Tibial nerve (tissue), 4 donors: ENCODE measurements at places on chromosomes 6 and 20. TPM values are rescaled to one million over a fixed set of nuclear protein-coding genes. Genes with fewer than 3 reads are reported as not detected.

METTL24 gene
- total RNA-seq: 0.87 TPM

SLPI gene
- total RNA-seq: 371 TPM

DNA sequence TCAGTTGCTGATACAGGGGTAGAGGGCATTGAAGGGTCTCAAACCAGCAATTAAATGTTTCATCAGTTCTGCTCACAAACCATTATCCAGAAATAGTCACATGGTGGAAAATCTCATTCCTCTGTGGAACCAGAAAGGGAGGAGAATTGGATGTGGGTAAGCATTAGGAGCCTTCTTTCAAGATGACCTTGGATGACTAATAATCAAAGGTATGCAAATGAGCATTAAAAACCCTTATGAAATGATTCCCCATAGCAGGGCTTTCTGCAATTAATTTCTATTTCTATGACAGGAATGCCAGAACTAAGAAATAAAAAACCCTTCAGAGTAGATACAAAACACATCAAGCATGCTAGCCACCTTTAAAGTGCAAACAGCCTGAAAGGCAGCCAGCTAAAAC lies 37.4 kb upstream of the HCRTR2 start:
- no peak for DNase-seq

GRCh38 chr20:48862279-48862678 lies 34.5 kb upstream of the PREX1 start:
- no peak for DNase-seq

DNA sequence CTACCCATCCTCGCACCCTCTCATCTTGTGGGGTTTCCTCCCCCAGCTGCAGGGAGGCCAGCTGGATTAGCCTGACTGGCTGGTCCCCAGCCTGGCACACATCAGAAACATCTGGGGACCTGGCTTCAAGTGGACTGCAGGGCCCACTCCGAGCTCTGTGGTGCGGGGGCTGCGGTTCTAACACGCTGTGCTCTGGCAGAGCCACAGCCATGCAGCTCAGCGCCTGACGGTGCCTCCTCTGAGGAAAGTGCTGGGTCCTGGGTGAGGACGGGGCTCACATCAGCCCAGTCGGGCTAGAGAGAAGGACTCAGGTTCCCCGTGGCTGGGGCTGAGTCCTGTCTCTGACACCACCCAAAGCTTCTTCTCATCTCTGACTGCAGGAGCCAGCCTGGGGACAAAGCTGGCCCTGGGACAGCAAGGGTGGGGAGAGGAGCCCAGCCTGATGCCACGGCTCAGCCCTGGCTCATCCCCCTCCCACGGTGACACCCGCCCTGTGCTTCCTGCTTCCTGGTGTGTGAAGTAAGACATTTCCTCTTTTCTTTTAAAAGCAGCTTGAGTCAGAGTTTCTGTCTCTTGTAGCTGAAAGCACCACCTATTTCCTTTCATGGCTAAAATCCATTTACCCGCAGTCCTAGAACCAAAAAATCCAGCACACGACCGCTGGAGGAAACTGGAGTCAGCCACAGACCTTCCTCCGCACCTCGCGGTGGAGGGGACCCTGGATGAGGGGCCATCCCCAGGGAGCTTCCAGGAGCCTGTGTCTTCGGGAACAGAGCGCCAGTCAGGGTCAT lies 127.4 kb upstream of the AFDN start:
- DNase-seq: peak; percentile 50

DNA sequence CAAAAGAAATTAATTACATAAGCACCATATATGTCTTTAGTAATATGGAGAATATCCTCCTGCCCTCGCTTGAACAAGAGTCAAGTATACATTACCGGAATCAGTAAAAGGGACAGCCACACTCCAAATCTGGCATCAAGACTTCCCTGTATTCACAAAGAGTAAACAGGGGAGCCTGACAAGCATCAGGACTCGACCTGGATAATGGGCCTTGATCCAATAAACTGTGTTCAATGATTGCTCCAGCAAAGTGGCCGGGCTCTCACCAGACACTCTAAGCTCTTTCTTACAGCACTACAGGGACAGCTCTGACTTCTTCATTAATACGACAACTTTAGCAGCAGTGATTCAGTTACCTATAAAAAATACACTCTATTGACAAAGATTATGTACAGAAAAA lies 307.9 kb upstream of the POU3F2 start:
- DNase-seq: no peak

GRCh38 chr6:28867086-28867409 lies 56.7 kb downstream of the TRIM27 start:
- no peak for DNase-seq

GRCh38 chr20:35039146-35039545 lies 53.5 kb downstream of the TRPC4AP start:
- DNase-seq: no peak

DNA sequence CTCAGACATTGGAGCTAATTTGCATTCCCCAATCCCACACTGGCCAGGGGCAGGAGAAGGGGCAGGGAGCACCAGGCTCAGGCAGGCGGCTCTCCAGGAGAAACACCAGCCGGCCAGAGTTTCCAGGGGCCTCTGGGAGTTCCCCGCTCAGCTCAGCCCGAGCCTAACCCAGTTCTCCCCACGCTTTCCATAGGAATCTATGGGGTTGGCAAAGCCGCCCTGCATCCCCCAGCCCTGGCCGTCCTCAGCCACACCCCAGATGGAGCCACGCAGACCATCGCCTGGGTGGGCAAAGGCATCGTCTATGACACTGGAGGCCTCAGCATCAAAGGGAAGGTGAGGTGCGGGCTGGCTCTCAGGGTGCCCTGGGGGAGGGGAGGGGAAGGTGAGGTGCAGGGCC lies 8.2 kb downstream of the NPEPL1 start:
- no peak for DNase-seq

GRCh38 chr6:13764996-13765395 lies 49.4 kb downstream of the MCUR1 start:
- DNase-seq: no peak

DNA sequence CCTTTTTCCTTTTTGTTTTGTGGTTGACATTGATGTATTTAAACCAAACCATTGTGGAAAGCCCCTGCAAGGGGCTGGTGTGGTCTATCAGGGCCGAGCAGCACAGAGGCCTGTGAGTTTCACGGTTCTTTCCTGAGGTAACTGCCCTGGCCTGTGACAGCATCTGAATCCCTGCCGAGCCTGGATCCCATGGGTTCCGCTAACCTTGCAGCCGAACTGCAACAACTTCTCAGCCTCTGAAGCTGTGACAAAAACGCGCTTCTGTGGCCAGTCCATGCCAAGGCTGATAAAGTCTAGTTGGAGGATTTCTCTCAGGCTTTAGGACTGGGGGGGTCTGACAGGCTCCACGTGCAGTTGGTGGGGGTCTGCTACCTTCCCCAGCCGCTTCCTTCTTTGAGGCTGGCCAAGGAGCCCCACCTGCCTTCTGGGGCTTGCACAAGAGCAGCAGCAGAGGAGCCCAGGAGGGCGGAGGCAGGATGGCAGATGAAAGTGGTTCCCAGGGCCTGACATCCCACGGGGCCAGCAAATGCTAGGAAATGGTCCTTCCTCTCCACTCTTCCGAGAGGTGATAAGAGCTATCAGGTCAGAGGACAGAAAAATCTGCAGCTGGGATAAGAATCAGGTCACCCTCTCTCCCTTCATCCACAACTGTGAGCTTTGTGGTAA lies 150.9 kb downstream of the PREX1 start:
- DNase-seq: no peak
